Testis (tissue), 5 donors: ENCODE measurements at places on chromosomes 1 and 21. TPM values are rescaled to one million over a fixed set of nuclear protein-coding genes. Genes with fewer than 3 reads are reported as not detected.

CYYR1 gene
- 4.4 TPM for total RNA-seq

TRIM58 gene
- total RNA-seq, result 7.5 TPM

ENAH gene
- total RNA-seq, result 132 TPM

TRABD2B gene
- total RNA-seq, result 2.0 TPM

CCDC18 gene
- 19.4 TPM for total RNA-seq

ASTN1 gene
- total RNA-seq, result 2.1 TPM

DCDC2B gene
- 0.81 TPM for total RNA-seq

RAB7B gene
- total RNA-seq, result 8.4 TPM

SEC16B gene
- total RNA-seq, result 5.9 TPM

CA6 gene
- not detected for total RNA-seq

MAP3K7CL gene
- 16.1 TPM for total RNA-seq

SRGAP2B gene
- total RNA-seq, result 9.8 TPM

SLC9C2 gene
- 15.8 TPM for total RNA-seq

WNT3A gene
- 0.19 TPM for total RNA-seq

CFH gene
- total RNA-seq, result 9.3 TPM

CLCNKB gene
- total RNA-seq, result 3.7 TPM

SPOCD1 gene
- 32.0 TPM for total RNA-seq

KRTAP22-2 gene
- total RNA-seq, result not detected

FNDC5 gene
- 9.4 TPM for total RNA-seq

GPR37L1 gene
- total RNA-seq, result 1.6 TPM

TNFAIP8L2 gene
- total RNA-seq, result 0.55 TPM

CTH gene
- 14.0 TPM for total RNA-seq

RHOU gene
- total RNA-seq, result 33.6 TPM

HSD11B1 gene
- total RNA-seq, result 17.6 TPM

COL11A1 gene
- 3.5 TPM for total RNA-seq

C1orf74 gene
- 5.0 TPM for total RNA-seq

PLA2G4A gene
- total RNA-seq, result 6.4 TPM

KCND3 gene
- 6.6 TPM for total RNA-seq

HAO2 gene
- not detected for total RNA-seq

WNT9A gene
- total RNA-seq, result 4.3 TPM

EEIG2 gene
- 14.7 TPM for total RNA-seq

IL24 gene
- not detected for total RNA-seq

LORICRIN gene
- total RNA-seq, result 0.31 TPM
